ENCODE measurements at places on chromosomes 4 and X.

DNA sequence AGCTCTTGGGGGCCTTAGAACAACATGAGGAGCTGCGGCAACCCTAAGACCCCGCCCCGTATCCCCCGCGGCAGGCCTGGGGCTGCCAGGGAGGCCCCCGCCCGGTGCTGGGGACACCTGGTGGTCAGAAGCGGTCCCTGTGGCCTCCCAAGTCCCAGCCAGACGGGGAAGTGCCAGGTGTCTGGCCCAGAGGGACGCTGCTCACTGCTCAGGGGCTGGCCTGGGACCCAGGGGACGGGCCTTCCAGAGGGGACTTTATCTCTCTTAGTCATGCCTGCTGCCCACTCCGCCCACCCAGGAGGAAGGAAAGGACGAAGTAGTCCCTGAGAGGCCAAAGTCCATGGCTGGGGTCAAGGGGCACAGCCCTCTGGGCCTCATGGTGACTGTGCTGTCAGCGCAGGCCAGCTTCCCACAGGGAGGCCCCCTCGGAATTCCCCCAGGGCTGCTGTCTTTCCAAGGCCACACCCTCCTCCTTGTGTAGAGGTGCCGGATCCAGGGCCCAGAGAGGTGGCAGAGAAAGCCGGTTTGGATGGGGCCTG is 31.0 kb upstream of the HTRA3 start:
- no peak for DNase-seq

DNA sequence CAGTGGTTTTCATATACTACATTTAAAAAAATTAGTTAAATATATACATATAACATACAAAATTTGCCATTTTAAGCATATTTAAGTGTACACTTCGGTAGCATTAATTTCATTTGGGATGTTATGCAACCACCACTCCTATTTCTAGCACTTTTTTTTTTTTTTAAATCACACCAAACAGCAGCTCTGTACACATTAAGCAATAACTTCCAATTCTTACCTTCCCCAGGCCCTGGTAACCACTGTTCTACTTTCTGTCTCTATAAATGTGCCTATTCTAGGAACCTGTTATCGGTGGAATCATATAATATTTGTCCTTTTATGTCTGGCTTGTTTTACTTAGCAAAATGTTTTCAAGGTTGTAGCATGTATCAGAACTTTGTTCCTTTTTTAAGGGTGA is 39.1 kb downstream of the TMEM164 start:
- DNase-seq = no peak

- peak; percentile 12 for DNase-seq
Measured at GRCh38 chr4:42750091-42750490, 93.2 kb upstream of the ATP8A1 start.

- no peak for DNase-seq
Measured at GRCh38 chr4:94463771-94464170, 12.0 kb downstream of the PDLIM5 start.

DNA sequence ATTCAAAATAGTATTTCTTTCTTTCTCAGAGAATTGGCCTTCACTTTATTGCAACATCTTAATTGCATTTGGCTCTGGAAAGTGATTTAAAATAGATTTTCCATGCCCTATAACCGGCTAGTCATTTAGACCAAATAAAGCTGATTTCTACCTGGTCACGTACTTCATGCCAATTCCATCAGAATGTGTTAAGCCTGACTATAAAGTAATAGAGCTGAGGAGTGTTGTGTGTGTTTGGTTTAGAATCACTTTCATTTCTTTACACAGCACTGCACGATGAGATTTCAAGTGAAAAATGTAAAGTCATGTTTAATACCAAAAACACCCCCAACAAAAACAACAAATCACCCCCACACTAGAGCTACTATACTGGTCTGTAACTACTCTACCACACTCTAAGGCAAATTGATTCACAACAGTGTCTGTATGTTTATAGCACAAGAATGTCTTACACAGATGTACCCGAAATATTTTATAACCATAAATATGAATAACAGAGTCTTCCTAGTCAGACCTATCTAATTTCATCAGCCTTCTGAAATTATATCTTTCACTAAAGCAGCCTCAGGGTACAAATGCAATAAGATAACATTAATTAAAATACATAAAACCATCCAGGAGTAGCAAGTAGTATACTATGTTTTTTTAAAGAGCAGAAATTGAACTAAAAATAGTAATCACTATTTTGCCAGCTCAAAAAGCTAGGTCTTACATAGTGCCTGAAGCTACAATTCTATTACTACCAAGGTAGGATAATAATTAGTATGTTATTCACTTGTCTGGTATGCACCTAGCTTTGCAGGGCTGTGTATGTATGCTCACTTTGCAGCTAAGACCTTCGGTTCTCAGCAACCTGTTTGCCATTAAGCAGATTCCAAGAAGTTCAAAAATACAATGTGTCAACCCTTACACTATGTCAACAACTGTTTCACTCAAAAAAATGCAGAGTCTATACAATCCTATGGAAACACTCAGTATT is 28.4 kb downstream of the APBB2 start:
- no peak for DNase-seq

GRCh38 chrX:48472851-48473703 is 2.9 kb upstream of the FTSJ1 start:
- no peak for DNase-seq

GRCh38 chrX:48713847-48714246 is 17.3 kb downstream of the SUV39H1 start:
- DNase-seq = no peak

DNA sequence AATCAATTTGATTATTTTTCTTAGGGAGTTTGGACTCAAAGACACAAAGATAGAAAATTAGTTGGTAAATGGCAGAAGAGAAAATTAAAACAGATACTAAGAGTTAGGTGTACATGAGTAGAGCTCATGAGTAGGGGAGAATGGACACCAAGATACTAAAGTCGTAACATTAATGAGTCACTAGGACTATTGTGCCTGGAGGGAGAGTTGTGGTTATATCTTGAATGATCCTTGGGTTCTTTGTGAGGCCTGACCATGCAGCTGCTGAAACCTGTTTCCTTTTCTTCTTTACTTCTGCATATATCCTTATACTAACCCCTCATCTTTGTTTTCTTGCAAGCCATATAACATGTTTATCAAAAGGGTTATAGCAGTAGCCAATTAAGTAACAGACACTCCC is 532.8 kb downstream of the RPA4 start:
- DNase-seq = no peak

GRCh38 chr4:42871671-42872290 is 20.7 kb upstream of the GRXCR1 start:
- no peak for DNase-seq

DNA sequence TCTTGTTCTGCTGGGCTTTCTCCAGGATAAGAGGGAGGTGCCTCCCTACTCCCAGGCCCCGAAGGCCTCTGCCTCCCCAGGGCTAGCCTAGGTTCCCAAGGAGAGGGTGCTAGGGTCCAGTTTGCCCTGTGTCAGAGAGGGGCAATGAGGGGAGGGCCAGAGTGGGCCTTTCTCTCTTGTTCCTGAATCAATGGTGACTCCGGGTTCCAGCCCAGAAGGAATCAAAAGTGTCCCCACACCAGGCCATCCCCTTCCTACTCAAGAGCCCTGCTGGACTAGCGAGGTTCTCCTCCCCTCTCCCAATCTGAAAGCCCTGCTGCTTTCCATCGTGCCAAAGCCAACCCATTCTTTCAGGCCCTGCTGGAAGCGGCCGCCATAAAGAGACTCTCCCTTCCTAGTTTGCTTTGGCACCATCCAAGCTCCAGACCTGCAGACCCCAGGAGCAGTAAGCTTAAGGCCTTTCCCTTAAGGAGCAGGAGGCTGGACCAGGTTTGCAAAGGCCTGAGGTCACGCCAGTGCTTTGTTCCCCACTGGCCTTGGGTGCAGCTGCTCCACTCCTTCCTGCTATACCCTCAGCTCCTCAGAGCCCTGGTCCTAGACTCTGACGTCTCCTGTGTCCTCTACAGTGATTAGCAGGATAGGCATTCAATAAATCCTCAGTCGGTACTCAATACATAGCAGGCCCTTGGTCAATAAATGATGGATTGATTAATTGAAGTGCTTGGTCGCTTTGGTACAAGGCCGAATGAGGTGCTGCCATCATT is 10.6 kb downstream of the TSC22D3 start:
- DNase-seq = no peak

GRCh38 chr4:112093636-112094202 is 51.5 kb upstream of the FAM241A start:
- no peak for DNase-seq

DNA sequence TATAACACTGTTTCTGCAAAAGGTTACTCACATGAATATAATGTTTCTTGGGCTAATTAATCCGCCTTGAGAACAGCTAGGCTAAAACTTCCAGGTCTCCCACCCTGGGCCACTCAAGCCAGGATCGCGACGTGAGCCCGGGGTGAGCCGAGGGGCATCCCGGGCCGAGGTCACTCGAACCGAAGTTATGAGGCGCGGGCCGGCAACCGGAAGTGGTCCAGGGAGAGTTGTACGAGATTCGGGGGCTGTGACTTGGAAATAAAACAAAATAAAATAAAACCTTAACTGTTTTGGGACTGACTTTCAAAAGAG is 317 bp downstream of the CMC4 start:
- no peak for DNase-seq

DNA sequence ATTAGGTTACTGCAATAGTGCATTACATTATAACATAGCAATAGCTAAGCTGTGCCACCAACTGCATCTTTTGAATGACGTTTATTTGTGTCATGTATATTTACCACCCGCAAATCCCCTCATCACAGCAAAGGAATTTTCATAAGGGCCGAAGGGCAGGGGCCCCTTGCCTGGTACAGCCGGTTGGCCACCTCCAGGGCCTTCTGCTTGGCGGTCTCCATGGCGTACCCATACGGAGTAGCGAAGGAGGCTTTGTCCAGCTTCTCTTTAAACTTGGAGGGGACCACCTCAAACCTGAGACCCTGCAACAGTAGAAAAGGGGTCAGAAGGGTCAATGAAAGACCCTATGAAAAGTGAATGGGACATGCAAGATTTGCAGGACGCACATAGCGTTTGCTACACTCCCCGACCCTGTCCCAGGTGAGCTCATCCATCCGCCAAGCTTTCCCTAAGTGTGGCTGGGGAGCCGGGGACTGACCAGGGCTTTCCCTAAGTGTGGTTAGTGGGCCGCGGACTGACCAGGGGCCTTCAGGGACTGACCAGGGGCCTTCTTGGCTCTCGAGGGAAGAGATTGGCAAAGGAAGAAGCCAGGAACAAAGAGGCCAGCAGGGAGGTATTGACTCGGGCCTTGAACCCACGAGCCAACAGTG is 10.6 kb downstream of the ASMTL start:
- no peak for DNase-seq

GRCh38 chrX:114970806-114971205 is 46.6 kb downstream of the IL13RA2 start:
- no peak for DNase-seq

GRCh38 chr4:94574616-94575015 is 122.9 kb downstream of the PDLIM5 start:
- no peak for DNase-seq

GRCh38 chr4:26746802-26747213 is 113.8 kb upstream of the STIM2 start:
- no peak for DNase-seq

DNA sequence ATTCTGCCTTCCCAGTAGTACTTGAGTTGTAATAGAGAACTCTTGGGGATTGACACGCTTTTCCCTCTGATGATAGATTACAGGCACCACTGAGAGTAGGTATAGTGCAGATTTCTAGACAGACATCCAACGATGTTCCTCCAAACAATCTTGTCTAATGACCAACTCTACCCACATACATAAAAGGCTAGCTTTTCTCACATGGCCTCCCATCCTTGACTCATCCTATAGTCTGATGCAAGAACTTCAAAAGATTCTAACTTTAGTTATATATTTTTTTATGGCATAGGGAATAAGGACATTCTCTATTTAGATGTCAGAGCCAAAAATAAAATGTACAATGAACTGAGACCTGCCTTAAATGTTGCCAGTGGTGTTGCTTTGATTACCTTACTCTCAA is 60.9 kb downstream of the GLRA2 start:
- DNase-seq = no peak

GRCh38 chrX:35439692-35440091 is 358.4 kb upstream of the MAGEB16 start:
- DNase-seq = no peak

DNA sequence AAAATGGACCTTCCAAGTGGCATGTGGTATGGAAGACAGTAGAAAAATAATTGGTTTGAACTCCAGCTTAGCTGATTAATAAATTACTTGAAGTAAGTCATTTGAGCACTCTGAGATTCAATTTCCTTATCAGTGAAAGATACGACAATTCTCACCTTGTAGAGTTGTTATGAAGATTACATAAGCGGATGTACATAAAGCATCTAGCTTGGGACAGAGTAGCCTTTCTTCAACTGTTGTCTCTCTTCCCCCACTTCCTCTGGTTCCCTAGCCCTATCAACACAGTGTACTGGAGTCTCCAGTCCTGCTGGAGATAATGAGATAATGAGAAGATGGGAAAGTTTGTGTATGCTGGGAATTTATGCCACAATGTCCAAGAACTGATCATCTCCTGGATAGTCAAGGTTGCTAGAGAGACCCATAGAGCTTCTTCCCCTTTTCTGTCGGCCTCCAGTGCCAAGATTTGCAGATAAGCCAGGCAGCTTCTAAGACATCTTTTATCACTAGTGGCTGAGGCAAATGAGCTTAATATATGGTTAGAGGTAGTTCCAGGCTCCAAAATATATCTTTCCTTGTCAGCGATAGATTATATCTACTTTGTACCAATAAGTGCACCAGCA is 33.9 kb downstream of the VSIG4 start:
- no peak for DNase-seq

DNA sequence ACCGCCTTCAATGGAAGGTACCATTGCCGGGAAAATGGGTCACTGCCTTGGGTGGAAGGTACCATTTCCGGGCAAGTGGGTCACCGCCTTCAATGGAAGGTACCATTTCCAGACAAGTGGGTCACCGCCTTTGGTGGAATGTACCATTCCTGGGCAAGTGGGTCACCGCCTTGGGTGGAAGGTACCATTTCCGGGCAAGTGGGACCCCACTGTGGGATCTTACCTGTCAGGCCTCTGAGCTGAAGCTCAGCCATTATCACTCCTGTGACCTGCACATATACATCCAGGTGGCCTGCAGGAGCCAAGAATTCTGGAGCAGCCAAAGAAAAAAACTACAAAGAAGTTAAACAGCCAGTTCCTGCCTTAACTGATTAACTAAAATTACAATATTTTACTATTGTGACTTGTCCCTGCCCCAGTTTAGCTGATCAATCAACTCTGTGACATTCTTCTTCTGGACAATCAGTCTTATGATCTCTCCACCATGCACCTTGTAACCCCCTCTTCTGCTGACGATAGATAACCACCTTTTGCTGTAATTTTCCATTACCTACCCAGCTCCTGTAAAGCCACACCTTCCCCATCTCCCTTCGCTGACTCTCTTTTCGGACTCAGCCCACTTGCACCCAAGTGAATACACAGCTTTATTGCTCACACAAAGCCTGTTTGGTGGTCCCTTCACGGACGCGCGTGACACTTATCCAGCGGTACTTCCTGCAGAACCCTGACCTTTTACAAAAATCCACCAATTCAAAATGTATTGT is 313.2 kb downstream of the DHRSX start:
- DNase-seq = no peak

GRCh38 chrX:69321006-69321655 is 155.9 kb upstream of the PJA1 start:
- no peak for DNase-seq
